ENCODE measurements at places on chromosomes 12 and 14.

- no peak for DNase-seq
These were observed 49.3 kb downstream of the SLC25A21 start for GRCh38 chr14:37122919-37123639.

- peak; percentile 23 for DNase-seq
These were observed 930 bp upstream of the MIA2 start for GRCh38 chr14:39232554-39233415.

DNA sequence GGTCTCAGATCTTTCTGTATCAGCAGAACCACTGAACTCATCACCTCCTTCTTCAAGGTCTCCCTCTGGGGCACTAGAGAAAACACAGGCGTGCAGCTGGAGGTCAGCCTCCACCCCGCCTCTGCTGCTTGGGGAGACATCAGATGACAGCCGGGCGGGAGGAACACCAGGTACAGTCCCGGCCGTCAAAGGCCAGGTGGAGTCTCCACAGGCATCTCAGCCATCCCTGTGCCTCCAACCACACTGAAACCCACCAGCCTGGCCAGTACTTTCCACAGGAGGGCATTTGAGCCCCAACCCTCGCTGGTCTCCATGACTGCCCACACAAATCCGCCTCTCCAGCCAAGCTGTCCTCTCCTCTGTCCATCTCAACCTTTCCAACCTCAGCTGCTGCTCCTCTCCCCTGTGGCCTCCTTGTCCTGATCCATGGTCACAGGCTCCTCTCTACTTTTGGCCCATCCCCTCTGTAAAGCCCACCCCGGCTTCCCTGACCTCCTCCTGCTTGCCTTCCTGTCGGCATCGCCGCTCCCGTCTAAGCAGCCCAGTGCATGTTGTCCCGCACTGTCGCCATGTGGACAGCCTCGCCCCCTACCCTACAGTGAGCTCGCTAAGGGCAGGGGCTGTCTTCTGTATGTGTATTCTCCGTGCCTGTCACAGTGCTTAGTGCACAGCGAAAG, 21.4 kb upstream of the FKBP4 start:
- DNase-seq: no peak

GRCh38 chr12:106954462-106955376, 988 bp upstream of the TMEM263 start:
- peak; percentile 4 for DNase-seq

GRCh38 chr12:105226219-105226618, 9.8 kb downstream of the APPL2 start:
- no peak for DNase-seq

- peak; percentile 62 for DNase-seq
These were observed 367.6 kb downstream of the RPS29 start for GRCh38 chr14:49218436-49219092.

- DNase-seq: no peak
These were observed 39.5 kb upstream of the RIN3 start for GRCh38 chr14:92473969-92474535.

- no peak for DNase-seq
These were observed 179.9 kb downstream of the PTPN11 start for GRCh38 chr12:112598626-112599025.

DNA sequence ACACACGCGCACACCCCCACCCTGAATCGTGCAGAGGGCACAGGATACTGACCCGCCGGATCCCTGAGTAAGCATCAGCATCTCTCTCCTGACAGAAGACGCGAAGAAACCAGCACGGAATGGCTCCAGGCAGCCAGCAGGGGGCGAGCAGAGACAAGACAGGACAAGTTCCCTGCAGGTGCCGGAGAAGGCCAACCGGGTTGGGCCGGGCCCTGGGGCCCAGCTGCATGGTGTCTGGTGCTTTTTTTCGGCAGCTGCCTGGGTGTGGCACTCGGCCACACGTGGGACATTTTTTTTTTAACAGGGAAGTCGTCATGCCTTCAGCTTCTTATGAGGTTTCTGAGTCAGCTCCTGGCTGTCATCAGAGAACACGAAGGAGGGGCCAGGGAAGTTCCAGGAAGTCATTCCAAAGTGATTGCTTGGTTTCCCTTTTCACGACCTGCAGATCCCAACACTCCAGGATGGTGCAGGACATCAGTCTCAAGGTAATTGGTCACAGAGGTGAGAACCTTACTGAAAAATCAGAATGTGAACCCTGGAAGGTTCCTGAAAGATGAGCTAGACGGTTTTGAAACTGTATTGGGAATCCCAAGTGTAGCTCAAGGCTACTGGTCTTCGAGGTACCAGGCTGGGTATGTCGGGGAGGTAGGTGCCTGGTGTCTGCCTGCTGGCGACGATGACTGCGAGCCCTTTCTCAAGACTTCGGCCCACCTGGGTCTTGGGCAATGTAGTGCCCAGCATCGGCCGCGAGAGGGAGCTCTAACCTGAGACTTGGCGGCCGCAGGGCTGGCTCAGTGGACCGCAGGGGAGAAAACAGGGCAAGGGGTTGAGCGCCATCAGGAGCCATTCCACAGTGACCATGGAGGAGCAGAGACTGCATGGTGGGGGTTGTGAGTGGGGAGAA, 190.8 kb upstream of the PRMT8 start:
- peak; percentile 96 for DNase-seq

DNA sequence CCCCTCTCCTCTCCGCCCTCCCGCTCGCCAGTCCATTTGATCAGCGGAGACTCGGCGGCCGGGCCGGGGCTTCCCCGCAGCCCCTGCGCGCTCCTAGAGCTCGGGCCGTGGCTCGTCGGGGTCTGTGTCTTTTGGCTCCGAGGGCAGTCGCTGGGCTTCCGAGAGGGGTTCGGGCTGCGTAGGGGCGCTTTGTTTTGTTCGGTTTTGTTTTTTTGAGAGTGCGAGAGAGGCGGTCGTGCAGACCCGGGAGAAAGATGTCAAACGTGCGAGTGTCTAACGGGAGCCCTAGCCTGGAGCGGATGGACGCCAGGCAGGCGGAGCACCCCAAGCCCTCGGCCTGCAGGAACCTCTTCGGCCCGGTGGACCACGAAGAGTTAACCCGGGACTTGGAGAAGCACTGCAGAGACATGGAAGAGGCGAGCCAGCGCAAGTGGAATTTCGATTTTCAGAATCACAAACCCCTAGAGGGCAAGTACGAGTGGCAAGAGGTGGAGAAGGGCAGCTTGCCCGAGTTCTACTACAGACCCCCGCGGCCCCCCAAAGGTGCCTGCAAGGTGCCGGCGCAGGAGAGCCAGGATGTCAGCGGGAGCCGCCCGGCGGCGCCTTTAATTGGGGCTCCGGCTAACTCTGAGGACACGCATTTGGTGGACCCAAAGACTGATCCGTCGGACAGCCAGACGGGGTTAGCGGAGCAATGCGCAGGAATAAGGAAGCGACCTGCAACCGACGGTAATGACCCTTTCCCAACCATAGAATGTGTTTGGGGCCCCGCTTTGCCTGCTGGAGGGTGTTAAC, 615 bp downstream of the CDKN1B start:
- peak; percentile 29 for DNase-seq

DNA sequence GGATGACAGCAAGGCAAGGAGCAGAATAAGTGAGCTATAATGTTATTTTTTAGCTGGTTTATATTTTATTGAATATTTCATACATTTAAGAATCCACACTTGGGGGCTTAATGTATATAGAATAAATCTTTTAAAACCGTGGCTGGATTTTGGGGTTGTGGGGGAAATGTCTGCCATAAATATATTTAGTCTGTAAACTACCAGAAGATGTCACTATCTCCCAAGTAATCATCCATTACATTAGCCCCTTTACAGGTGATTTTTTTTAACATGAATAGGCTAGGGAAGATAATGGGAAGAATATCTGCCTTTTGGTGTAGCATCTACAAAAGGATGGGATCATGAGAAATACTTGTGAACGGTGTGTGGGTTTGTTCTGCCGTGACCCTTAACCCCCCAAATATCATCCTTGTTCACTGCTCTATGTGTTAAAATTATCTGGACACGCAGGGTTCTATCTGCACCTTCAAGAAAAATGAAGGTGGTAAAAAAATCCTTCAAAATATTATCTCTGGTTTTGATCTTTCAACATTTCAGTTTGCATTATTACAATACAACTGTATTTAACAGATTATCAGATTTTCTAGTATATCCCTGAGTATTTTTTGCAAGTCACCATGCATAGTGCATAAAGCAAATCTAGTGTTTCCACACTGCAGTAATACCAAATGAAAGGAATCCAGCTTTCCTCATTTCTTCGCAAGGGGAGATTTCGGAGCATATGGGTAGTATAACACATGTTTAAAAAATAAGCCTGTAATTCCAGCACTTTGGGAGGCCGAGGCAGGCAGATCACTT, 8.0 kb upstream of the SLC17A8 start:
- DNase-seq: peak; percentile 8

DNA sequence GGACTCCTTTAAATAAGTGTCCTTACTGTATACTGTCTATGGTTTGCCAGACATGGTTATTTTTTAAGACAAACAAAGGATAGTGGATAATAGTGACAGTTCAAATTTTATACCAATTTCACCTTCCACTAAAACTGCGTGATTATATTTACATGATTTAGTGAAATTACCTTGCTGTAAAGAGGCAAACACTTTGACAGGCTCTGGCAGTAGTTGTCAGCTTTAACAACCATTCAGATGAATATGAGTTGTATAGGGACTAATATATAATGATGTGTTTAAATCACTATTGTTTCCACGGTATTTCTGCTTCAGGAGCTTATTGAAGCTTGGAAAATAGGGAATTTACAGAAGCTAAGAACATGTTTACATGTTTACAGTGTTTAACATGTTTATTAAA, 1364.0 kb downstream of the FSCB start:
- DNase-seq: no peak

DNA sequence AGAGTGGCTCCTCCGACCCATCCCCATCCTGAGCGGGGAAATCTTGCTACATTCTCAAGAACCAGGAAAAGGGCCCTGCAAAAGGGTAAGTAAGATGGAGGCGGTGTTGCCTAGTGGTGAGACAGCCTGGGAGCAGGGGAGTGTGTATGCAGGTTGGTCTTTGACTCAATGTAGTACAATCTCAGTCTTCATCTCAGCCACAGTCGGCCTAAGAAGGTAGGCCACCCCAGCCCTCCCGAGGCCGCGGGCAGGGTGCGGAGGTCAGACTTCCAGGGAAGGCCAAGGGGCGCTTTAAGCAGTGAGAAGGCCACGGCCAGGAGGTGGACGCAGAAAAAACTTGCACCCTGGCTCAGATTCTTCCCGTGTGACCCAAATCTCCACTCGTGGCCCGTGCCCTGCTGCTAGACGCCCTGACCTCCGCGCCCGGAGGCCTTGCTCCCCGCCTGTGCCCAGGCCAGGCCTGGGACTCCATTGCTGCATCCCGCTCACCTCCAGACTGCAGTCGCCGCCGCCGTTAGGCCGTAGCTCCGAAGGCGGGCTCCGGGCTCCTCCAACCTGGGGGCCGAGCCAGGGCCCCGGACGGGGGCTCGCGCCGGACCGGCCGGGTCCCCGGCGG, 435 bp downstream of the FOXM1 start:
- DNase-seq: peak; percentile 59

DNA sequence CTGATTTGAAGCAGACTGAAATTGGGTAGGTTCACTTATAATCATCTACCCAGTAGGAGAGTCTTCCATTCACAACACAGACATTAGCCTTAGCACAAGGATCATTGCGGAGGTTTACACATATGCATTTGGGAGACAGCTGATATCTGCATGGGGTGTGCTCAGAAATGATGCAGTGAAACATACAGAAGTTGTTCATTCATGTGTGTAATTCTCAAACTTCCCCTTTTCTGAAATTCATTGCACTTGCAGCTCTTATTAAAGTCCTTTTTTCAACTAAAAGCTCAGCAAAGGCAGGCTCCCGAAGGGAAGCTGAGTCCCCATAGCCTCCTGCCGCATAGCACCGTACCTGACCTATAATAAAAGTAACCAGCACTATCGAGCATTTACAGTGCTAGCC, 218.3 kb upstream of the CRY1 start:
- DNase-seq: no peak

Measured in urothelium cell line (cell line).